ENCODE measurements at places on chromosomes 6 and 20.

GRCh38 chr6:25777031-25777430 lies 22.5 kb downstream of the SLC17A4 start:
- DNase-seq = no peak

GRCh38 chr6:87922947-87923330 lies 124.7 kb upstream of the SPACA1 start:
- DNase-seq = no peak

DNA sequence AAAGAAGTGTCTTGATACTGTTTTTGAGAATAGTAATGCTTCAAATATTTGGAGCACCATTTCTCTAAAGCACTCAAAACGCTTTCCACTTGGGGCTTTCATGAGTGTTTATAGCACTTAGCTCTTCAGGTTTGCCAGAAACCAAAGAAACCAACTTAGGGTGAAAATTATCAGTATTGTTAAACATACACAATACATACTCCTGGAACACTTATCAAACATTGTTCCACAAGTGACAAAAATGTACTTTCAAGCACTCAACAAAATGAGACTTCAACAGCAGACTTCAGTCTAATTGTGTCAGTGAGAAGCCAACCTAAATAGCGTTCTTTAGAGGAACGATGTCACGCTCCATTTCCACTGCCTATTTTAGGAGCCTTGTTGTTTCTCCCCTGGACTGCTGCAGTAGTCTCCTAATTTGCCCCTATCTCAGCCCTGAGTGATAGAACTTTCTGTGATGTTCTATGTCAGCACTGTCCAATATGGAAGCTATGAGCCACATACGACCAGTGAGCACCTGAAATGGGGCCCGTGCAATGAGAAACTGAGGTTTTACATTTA lies 461.3 kb downstream of the KIF16B start:
- DNase-seq = no peak

DNA sequence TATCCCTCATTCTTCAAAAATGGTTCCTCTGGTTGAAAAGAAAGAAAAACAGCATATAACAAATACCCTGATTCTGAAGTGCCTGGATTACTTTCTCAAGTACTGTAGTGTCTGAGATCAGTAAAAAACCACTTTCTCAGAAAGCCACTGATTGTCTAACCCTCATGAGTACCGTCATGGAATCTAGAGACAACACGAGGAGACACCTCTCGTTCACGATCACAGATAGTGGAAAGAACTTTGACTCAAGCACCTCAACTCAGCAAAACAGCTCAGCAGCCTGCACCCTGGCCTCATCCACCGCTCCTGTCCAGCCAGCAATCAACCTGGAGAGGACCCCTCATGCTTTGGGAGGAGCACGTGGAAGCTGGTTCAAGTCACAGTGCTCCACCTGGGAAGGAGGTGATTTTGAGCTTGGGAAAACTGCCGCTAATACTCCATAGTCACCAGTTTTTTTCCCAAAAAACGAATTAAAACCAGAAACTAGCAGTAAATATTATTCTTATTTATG lies 1.0 kb downstream of the SCML4 start:
- no peak for DNase-seq

- no peak for DNase-seq
Measured at GRCh38 chr6:134828641-134829040, 121.3 kb downstream of the ALDH8A1 start.

DNA sequence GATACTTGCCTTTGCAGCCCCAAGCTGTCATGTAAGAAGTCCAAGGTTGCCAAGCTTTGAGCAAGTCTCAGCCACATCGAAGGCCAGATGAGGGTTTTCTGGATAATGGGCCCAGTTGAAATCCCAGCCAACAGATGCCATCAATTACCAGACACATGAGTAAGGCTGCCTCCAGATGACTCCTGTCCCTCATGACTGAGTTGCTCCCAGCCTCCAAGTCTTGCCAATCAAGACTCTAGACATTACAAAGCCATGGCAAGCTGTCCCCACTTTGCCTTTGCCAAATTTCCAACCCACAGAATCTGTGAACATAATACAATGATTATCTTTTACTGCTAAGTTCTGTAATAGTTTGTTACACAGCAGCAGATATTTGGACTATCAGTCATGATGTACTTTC lies 76.8 kb upstream of the ARMC2 start:
- DNase-seq = no peak

All from cortex of kidney (tissue), 1 donor.